Activated naive CD8-positive, alpha-beta T cell treated with anti-CD3 and anti-CD28 coated beads, Interleukin-2, amount 50 U/mL, for 24 hours (primary cell): ENCODE measurements at places on chromosomes 12 and 14.

DNA sequence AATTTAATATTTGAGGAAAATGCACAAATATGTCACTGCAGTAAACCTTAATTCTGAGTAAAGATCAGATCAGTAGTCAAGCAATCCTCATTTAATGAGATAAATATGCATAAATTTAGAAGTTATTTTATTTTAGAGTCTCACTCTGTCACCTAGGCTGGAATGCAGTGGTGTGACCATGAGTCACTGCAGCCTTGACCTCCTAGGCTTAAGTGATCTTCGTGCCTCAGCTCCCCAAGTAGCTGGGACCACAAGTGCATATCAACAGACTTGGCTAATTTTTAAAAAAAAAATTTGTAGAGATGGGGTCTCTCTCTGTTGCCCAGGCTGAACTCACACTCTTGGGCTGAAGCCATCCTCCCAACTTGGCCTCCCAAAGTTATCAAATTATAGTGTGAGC is 41.3 kb downstream of the LMO3 start:
- H3K4me1 ChIP-seq = no peaks in the 10 kb centered on the region
- no peak for DNase-seq
- no peak overlapping the region for H3K4me3 ChIP-seq
- H3K27me3 ChIP-seq = no peaks in the 10 kb centered on the region
- no peaks in the 10 kb centered on the region for H3K36me3 ChIP-seq
- H3K27ac ChIP-seq = no peak overlapping the region

DNA sequence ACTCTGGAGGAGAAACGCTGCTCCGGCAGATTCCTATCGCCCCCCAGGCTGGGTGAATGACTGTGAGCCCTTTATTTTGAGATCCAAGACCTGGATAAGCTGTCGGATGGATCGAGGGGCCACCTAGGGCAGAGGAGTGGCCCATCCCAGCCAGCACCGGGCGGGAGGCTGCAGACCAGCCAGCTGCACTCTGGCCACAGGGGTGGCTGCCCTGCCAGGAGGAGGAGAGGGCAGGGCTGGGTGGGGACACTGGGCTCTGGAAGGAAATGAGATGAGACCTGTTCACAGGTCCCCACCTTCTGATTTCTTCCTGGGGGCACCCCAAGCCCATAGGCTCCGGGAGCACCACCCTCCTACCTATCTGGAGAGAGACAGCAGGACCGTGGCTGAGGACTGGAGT is 140.0 kb downstream of the PIWIL1 start:
- no peaks in the 10 kb centered on the region for H3K27me3 ChIP-seq
- H3K4me3 ChIP-seq = no peak overlapping the region
- DNase-seq = no peak
- H3K27ac ChIP-seq = no peak overlapping the region
- H3K36me3 ChIP-seq = no peaks in the 10 kb centered on the region

- peaks cover 19% of the 10 kb centered on the region for H3K36me3 ChIP-seq
- H3K27ac ChIP-seq = peak overlapping the region; percentile 94
- peaks cover 95% of the 10 kb centered on the region for H3K4me1 ChIP-seq
- DNase-seq = no peak
These were observed 12.9 kb downstream of the BCL11B start for GRCh38 chr14:99258876-99259726.

DNA sequence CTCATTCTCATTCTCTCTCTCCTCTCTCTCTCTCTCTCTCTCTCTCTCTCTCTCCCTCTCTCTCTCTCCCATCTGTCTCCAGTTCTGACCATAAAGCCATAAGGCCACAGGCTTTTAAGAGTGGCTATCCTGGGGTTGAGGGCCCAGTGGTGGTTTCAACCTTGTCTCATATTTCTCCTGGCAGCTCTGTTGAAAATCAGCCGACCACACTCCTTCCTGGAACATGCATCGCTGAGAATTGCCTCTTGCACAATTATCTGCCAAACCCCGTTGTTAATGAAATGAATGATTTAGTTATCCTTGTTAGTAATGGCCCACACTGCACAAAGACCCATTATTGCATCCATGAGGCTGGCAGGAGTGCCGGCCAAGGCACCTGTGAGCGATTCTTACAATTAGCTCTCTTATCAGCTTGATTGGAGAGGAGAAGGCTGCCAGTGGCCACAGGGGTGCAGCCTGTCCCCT is 30.4 kb upstream of the KCNA5 start:
- DNase-seq = no peak
- H3K27ac ChIP-seq = no peak overlapping the region
- H3K36me3 ChIP-seq = no peaks in the 10 kb centered on the region
- peaks cover 5% of the 10 kb centered on the region for H3K27me3 ChIP-seq

- DNase-seq = no peak
- no peak overlapping the region for H3K27ac ChIP-seq
- no peaks in the 10 kb centered on the region for H3K36me3 ChIP-seq
- no peaks in the 10 kb centered on the region for H3K27me3 ChIP-seq
- H3K4me1 ChIP-seq = peaks cover 27% of the 10 kb centered on the region
These were observed 50.5 kb upstream of the HIF1A start for GRCh38 chr14:61644834-61645233.

DNA sequence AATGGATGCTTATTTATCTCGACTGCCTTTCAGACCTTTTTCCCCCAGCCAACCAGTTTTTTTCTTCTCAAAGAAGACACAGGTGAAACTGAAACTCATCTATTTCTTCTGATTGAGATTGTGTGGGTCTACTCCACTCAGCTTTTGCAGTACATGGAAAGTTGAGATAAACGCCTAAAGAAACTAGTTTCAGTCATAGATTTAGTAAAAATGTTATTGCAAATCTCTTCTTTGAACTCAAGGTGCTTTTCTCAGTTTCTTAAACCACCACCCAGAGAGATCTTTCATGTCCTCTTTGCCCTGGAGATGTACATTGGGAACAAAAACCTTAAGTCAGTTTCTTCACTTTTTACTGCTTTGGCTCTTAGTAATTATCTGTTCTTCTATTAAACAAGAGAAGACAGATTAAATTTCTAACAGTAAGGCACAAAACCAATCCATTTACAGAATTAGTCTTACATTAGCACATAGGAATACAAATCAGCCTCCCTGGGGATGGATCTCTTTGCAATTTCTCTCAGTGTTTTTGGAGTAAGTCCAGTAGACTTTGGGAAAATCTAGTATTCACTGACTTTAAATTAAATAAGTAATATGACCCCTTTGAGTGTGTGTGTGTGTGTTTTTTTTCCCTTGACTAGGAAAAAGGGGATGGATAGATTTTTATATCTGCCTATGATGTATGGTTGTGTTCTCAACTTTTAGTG is 11.6 kb downstream of the FBXW8 start:
- no peaks in the 10 kb centered on the region for H3K27me3 ChIP-seq
- peaks cover 78% of the 10 kb centered on the region for H3K4me1 ChIP-seq
- peak overlapping the region; percentile 33 for H3K27ac ChIP-seq
- peaks cover 12% of the 10 kb centered on the region for H3K36me3 ChIP-seq

DNA sequence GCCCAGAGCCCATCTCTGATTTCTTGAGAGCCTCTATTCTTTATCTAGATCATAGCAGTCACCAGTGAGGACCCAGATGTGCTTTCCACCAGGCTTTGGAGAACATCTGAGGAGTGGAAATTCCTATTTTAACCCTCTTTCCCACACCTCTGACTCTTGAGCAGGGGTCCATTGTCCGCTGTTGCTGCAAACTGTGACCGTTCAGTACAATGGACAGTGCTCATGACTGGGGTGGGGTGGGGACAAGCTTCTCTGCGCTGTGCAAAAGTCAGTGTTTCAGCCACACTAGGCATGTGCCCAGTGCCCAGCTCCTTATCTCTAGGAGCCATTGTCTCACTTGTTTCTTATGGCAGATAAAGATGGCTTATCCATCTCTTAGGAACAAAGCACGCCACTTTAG is 16.9 kb upstream of the KRT7 start:
- H3K27me3 ChIP-seq = peaks cover 36% of the 10 kb centered on the region
- H3K4me3 ChIP-seq = no peak overlapping the region
- H3K27ac ChIP-seq = no peak overlapping the region

- no peak overlapping the region for H3K4me3 ChIP-seq
- no peak for DNase-seq
- peaks cover 68% of the 10 kb centered on the region for H3K4me1 ChIP-seq
- no peak overlapping the region for H3K27ac ChIP-seq
- no peaks in the 10 kb centered on the region for H3K27me3 ChIP-seq
These were observed 16.2 kb downstream of the CDK17 start for GRCh38 chr12:96383991-96384390.

- no peaks in the 10 kb centered on the region for H3K36me3 ChIP-seq
- H3K27ac ChIP-seq = no peak overlapping the region
- peaks cover 1% of the 10 kb centered on the region for H3K4me1 ChIP-seq
- no peak overlapping the region for H3K4me3 ChIP-seq
- DNase-seq = no peak
- H3K27me3 ChIP-seq = peaks cover 9% of the 10 kb centered on the region
These were observed 214.7 kb downstream of the MON2 start for GRCh38 chr12:62681306-62681705.

DNA sequence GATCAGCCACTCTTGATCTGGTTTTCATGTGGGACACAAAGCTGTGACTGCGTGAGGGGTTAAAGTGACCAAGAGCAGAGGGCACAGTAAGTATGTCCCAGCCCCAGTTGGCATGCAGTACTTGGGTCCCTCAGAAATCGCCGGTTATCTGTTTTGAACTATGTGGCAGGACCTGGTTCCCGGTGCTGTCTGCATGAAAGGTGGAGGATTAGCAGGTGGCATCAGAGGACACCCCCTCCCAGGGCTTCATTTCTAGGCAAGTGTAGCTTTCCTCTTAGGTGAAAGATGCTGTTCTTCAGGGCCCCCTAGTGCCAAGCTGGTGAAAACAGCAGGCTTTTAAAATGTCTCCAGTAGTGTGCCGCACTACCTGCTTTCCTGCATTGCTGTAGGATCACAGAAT is 57.1 kb downstream of the ATG14 start:
- no peak overlapping the region for H3K27ac ChIP-seq
- no peak overlapping the region for H3K4me3 ChIP-seq

- no peak for DNase-seq
- H3K36me3 ChIP-seq = no peaks in the 10 kb centered on the region
- H3K4me1 ChIP-seq = peaks cover 17% of the 10 kb centered on the region
- peaks cover 15% of the 10 kb centered on the region for H3K27me3 ChIP-seq
These were observed 420.1 kb downstream of the VRK1 start for GRCh38 chr14:97217111-97217885.

- H3K27ac ChIP-seq = peak overlapping the region; percentile 90
- H3K4me1 ChIP-seq = peaks cover 39% of the 10 kb centered on the region
- H3K36me3 ChIP-seq = peaks cover 2% of the 10 kb centered on the region
- H3K4me3 ChIP-seq = peak overlapping the region; percentile 54
- peaks cover 4% of the 10 kb centered on the region for H3K27me3 ChIP-seq
- no peak for DNase-seq
These were observed 48.2 kb upstream of the ATP2B1 start for GRCh38 chr12:89756585-89757398.

GRCh38 chr12:5565933-5566599 is 134.2 kb downstream of the NTF3 start:
- H3K4me1 ChIP-seq = no peaks in the 10 kb centered on the region
- no peak overlapping the region for H3K27ac ChIP-seq
- no peak for DNase-seq
- H3K4me3 ChIP-seq = no peak overlapping the region
- H3K27me3 ChIP-seq = peaks cover 7% of the 10 kb centered on the region

DNA sequence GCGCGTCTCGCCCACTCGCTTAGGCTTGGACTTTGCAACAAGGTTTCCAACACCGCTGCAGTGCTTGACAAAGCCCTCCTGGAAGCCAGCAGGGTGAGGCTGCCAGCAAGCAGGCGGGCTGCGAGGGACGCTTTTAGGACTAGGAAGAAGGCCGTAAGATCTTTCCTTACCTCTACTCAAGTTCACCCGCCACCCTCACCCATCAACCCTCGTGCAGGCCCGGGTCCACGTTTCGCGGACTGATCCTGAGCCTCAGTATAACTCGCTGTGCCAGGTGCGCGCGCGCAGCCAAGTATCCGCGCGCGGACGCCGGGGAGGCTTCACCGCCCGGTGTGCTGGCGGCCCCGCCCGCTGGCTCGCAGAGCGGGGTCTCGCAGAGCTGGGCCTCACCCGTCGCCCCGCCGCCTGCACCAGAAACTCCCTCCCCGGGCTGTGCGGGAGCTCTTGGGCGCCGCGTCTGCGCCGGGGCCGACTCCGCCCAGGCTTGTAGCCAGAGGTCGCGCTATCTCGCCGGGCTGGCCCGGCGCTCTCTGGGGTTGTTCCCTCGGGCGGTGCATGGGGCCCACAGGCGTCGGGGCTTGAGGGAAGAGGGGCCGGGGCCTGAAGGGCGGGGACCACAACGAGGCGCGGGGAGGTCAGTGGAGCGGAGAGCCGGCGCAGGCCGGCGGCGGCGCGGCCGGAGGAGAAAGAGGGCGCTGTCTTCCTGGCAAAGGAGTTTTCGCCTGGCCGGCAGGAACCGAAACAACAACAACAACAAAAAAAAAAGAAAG is 7.6 kb upstream of the SIX1 start:
- H3K4me3 ChIP-seq = peak overlapping the region; percentile 81
- peaks cover 41% of the 10 kb centered on the region for H3K4me1 ChIP-seq
- H3K27ac ChIP-seq = no peak overlapping the region
- H3K27me3 ChIP-seq = peaks cover 90% of the 10 kb centered on the region

GRCh38 chr12:103249607-103250006 is 246.2 kb downstream of the C12orf42 start:
- H3K4me1 ChIP-seq = peaks cover 2% of the 10 kb centered on the region
- H3K27me3 ChIP-seq = no peaks in the 10 kb centered on the region
- no peak for DNase-seq
- H3K36me3 ChIP-seq = no peaks in the 10 kb centered on the region
- no peak overlapping the region for H3K27ac ChIP-seq
- H3K4me3 ChIP-seq = no peak overlapping the region

GRCh38 chr14:34438438-34438837 is 23.6 kb downstream of the SPTSSA start:
- H3K27ac ChIP-seq = no peak overlapping the region
- H3K4me1 ChIP-seq = peaks cover 11% of the 10 kb centered on the region
- H3K27me3 ChIP-seq = no peaks in the 10 kb centered on the region

DNA sequence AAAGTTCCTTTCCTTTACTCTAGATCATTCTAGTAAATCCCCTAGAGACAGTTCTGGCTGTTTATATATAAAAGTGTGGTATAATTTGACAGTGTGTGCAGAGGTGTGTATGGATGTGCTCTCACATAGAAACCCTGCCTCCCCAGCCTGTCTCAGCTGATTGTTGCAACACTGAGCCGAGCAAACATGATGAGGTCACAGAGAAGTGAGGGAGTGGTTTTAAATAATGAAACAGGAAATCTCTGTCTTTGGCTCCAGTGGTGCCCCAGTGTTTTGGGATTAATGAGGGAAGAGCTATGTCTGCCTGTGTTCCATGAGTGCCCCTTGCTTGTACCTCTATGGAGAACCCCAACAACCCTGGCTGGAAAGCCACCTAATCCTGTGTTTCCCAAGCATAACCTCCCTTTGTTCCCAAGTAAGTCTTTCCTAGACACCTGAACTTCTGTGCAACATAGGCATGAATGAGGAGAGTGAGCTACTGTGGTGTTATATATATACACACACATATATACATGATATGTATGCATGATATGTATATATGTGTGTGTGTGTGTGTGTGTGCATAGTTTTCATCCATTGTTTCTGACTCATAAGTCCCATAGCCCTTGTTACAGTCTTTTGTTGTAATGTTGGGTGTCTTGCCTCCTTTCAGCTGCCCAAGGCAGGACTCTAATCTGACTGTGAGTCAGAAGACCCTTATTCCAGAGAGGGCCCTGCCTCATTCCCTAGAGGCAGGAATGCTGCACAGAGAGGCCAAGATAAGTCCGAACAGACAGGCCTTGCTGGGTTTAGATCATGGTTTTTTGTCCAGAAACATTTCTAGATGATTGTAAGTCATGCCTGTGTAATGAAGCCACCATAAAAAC is 18.0 kb downstream of the TRAF3 start:
- no peak for DNase-seq
- H3K4me1 ChIP-seq = peaks cover 78% of the 10 kb centered on the region
- H3K27me3 ChIP-seq = no peaks in the 10 kb centered on the region
- peaks cover 47% of the 10 kb centered on the region for H3K36me3 ChIP-seq
